ENCODE measurements at places on chromosomes 1 and 21.

DNA sequence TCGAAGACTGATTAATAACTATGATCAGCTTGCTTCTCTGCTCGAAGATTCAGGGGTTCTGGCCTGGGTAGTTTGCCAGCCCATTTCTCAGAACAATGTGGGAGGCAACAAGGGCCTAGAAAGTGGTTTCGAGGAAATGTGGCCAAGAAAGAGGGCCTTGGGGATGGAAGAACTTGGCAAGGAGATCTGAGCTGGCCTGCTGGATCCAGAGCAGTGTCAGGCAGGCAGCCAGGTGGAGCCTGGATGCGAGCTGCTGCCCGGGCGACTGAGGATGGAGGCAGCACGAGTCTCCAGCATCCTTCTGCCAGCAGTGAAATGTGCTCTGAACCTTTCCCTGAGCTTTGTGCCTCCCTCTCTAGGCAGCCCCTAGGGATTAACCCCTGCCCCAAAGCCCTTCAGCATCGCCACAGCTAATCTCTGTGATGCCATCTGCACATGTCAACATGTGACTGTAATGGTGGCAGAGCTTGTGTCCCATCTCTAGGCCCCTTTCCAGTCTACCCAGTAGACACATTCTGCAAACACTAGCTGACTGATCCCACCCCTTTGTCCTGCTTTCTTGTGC, 61.0 kb upstream of the NEK2 start:
- no peak for DNase-seq

DNA sequence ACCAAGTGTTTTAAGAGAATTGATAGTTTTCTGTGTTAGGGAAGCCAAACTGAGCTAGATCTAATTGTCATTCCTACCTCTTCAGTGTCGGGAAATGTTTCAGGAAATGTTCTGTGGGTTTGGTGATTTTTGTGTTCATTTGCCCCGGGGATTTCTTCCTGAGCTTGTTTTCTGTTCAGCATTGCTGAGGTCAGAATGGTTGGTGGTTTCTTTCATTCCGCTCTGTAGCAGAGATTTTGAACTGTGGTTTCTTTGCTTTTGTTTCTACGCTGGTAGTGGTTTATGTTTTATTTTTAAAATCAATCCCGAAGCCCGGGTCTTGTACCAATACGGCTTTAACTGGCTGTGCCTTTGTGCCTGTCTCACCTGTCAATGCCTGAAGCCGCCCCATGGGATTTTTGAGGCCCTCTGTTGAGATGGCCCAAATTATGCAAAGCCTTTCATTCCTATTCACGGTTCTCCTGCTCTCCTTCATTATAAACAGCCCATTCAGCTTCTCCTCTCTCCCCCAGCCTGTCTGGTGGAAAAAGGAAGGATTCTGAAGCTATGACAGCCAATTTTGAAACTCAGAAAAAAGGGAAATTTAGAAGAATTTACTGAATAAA, 417.2 kb upstream of the KAZN start:
- no peak for DNase-seq

DNA sequence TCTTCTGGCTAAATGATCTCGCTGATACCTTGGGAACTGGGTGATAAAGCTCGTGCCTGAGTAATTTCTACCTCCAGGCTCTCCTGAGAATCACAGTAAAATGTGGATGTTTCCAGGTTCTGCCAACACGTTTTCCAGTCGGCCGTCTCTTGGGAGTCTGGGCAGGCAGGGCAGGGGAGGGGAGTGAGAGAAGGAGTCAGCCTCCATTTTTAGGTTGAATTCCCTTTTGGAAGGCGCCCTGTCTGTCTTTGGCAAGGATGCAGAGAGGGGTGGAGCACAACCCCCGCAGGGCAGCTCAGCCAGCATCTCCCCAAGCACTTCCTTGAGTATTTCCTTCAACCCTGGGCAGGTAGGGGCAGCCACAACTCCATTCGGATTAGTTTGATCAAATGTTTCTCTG, 15.5 kb upstream of the ACTRT2 start:
- no peak for DNase-seq

GRCh38 chr1:151802372-151802771, 2.8 kb downstream of the LINGO4 start:
- DNase-seq: no peak

GRCh38 chr1:87024936-87025540, 110.6 kb downstream of the HS2ST1 start:
- DNase-seq: no peak

GRCh38 chr1:1527092-1527816, 13.2 kb downstream of the TMEM240 start:
- no peak for DNase-seq

GRCh38 chr1:228317891-228318810, 88.5 kb downstream of the TRIM11 start:
- DNase-seq: no peak

GRCh38 chr1:156805766-156806511, 10.7 kb downstream of the SH2D2A start:
- no peak for DNase-seq

DNA sequence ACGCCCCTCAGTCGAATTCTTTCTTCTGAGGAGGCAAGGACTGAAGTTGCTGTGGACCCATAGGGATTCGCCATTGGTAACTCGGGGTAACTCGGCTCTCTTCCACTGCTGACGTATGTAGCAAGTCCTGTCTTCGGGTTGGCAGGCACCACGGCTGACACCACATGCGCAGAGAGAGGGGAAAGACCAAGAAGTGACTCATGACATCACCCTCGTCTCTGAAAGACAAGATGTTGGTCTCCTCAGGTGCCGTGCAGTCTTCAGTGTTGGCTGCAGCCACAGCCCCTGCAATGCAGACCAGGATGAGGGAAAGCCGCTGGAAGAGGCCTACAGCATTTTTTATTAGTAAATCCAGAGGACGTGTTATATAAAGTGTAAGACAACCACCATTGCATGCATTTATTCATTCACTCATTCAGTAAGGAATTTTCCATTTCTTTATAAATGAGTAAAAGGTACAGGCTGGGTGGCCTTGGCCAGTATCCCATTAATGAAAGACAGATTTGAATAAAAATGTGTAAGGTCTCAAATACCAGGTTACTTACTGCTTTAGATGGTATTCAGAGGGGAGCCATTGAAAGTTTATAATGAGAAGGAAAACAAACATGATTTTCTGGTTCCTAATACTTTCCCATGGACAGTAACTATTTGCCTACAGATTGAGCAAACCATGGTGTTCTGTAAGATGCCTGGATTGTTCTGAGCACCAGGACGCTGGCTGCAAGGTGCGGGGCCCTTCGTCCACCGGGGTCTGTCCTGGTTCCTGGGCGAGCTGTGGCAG, 50.7 kb upstream of the IRF2BP2 start:
- DNase-seq: no peak

Data from stimulated activated CD8-positive, alpha-beta memory T cell treated with anti-CD3 and anti-CD28 coated beads, Interleukin-15, amount 100 ng/mL, for 1 hour (primary cell).